ENCODE measurements at places on chromosomes 7 and 10. TPM values are rescaled to one million over a fixed set of nuclear protein-coding genes. Genes with fewer than 3 reads are reported as not detected.

The MPP7 gene
- 11.8 TPM for total RNA-seq

- H3K4me1 ChIP-seq, result peaks cover 20% of the 10 kb centered on the region
- no peak for DNase-seq
- H3K36me3 ChIP-seq, result no peaks in the 10 kb centered on the region
- H3K27ac ChIP-seq, result no peak overlapping the region
Measured at GRCh38 chr7:78015574-78016260, 217.1 kb downstream of the PHTF2 start.

- H3K4me3 ChIP-seq, result no peak overlapping the region
- peaks cover 12% of the 10 kb centered on the region for H3K4me1 ChIP-seq
- DNase-seq, result no peak
- no peaks in the 10 kb centered on the region for H3K36me3 ChIP-seq
Measured at GRCh38 chr7:129169686-129170440, 18.6 kb upstream of the SMO start.

- no peak overlapping the region for H3K4me3 ChIP-seq
- H3K36me3 ChIP-seq, result no peaks in the 10 kb centered on the region
- H3K27me3 ChIP-seq, result no peaks in the 10 kb centered on the region
- no peak overlapping the region for H3K27ac ChIP-seq
- H3K4me1 ChIP-seq, result no peaks in the 10 kb centered on the region
- no peak for DNase-seq
Measured at GRCh38 chr7:82327898-82328297, 115.7 kb downstream of the CACNA2D1 start.

GRCh38 chr10:33570495-33570894 lies 236.0 kb upstream of the NRP1 start:
- no peak overlapping the region for H3K4me3 ChIP-seq
- no peaks in the 10 kb centered on the region for H3K4me1 ChIP-seq
- DNase-seq, result no peak
- no peaks in the 10 kb centered on the region for H3K36me3 ChIP-seq
- no peaks in the 10 kb centered on the region for H3K27me3 ChIP-seq
